ENCODE measurements at places on chromosomes 7 and 10.

GRCh38 chr7:12596225-12596790, 25.8 kb downstream of the SCIN start:
- DNase-seq, result no peak

DNA sequence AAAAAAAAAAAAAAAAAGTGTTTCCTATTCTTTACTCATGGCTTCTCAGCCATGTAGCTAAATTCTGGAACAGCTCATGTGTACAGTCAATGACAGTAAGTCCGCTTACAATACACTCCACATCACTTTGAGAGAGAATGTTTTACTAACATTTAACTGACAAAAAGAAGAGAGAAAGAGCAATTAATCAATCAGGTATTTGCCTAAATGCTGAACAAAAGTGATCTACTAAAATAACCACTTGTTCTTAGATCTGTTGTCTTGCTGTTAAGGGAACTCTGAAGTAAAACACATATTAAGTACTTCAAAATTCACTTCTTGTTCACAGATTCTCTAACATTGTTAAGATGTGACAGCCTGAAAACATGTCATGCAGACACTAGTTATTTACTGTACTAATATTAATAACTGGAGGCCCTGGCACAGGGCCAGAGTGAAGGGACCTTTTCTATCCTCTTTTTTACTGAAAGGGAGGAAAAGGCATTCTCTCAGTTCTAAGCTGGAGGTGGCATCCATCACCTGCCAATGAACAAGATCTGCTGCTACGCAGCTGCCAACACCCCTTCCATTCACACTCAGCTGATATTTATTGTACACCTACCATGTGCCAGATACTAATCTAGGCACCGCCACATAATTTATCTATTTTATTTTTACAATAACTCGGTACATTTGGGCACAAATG, 72.6 kb downstream of the AHR start:
- no peak for DNase-seq

DNA sequence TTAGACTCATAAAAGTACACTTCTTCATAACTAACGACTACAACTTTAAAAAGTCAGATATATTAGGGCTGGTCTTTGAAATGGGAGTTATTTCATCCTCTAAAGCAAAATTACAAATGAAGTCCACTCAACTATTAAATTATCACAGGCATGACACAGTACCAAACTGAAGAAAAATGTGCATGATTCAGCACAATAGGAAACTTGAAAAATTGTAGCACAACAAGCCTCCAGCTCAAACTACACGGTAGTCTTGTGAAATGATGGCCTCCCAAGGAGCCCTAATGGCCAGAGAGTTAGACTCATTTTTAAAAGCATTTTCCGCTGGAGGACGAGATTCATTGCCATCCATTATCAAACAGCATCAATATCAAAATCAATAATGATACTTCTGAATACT, 76.4 kb downstream of the MAGI2 start:
- no peak for DNase-seq

DNA sequence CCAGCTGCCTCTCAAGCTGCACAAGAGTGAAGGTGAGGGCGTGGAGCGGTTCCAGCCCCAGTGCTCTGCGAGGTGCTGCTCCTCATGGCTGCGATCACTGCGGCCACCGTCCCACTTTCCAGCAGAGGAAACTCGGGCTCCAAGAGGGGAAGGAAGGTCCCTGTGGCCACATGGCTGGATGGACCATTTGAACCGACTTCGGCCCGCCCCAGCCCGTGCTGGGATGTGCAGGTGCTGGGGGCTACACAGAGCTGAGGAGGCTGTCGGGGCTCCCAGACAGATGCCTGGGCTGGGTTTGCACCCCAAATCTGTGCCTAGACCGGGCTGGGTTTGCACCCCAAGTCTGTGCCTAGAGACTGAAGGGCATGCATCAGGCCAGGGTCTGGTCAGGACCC, 186.6 kb downstream of the DNAJB6 start:
- no peak for DNase-seq

DNA sequence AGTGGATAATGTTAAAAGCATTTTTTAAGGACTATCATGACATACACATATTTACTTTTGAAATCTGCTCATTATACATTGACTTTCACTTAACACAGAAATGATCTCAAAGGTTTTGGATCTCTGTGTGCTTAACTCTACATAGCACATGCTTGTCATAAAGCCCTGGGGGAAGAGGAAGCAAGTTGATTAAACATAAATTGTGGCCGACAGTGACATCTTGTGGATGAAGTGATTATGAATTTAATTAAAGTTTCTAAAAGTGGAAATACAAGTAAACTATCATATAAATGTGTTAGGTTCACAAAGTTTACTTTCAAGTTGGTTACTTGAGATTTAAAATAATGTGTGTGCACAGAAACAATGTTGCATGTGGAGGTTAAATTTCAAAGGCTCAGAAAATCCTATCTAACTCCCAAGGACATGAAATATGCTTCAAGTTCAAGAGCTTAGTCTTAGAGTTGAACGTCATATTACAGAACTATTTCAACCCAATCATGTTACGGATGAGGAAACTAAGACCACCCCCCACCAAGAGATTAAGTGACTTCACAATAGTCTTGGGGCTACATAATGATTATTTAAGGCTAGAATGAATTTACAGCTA, 1247.8 kb downstream of the GATA3 start:
- peak; percentile 73 for DNase-seq

DNA sequence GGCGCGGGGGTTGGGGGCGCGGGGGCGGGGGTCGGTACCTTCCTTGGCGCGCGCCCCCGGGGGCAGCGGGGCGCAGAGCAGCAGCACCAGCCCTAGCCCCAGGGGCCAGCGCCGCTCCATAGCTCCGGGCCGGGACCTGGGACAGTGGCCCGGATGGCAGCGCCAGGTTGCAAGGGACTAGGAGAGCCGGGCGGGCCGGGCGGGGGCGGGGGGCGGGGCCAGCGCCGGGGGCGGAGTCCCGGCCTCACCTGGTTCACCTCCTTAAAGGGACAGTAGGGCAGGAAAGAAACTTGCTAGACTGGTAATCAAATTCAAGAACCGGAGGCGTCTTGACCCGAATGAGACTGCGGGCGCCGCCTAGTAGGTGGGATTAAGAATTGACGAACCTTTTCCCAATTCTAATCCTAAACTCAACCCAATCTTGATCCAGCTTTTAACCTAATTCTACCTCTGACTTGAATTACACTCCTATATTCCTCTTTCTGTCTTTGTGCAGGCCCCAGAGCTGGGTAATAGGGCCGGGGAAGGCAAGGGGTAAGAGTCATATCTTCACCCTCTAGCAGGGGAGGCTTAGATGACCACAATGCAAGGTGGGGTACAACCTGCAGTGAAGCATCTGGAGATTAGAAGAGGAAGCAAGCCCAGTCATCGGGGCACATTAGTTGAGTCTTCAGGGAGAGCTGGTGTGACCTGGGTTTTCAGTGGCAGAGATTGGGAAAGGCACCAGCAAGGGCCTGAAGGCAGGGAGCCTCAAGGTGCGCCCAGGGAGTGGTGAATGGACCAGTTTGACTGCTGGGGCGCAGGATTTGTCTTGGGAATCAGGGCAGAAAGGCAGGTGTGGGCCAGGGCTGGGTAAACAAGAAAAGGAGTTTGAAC, at the start of gene EPHA1:
Gene EPHA1, minus strand, starts transcription at position 171 of the 876 bp plus-strand sequence. Its CDS starts 51 bp downstream, at position 120.
- peak; percentile 31 for DNase-seq

- DNase-seq, result peak; percentile 71
Observed at GRCh38 chr7:106775552-106775936, 89.5 kb upstream of the PIK3CG start.

DNA sequence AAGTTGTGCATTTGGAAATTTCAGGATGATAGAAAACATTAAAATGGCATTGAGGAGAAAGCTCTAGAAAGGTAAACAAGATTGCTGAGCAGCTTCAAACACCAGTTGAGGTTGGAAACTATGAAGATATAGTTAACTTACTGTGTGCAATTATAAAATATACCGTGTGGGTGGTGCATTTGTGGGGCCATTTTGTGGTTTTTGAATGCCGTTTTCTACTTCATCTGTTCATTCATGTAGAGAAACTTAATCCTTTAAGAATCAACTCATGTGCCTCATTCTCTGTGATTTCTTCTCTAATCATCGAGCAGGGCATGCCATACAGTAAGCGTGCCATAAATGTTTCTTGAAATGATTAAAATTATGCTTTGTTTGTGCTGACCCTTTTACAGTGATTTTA, 232.8 kb upstream of the TEX47 start:
- no peak for DNase-seq

GRCh38 chr10:29642990-29643389, 8.2 kb upstream of the SVIL start:
- DNase-seq, result peak; percentile 56

GRCh38 chr10:111885919-111886318, 297.6 kb downstream of the GPAM start:
- no peak for DNase-seq

DNA sequence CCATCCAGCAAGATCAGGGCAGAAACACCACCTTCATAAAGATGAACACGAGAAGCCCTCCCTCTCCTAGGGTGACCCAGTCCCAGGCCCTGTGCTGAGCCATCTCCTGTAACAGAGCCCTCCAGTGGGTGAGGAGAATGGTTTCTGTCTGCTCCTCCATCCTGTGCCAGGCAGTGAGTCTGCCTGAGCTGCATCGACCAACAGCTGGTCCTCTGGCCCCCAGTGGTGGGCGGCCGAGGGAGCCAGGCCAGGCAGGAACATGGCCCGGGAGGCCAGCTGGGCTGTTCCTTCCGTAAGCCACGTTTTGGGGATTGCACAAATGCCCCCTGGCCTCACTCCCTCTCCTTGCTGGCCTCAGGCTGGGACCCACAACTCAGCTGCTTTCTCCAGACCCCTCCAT, 73.5 kb downstream of the GRB10 start:
- DNase-seq, result no peak

DNA sequence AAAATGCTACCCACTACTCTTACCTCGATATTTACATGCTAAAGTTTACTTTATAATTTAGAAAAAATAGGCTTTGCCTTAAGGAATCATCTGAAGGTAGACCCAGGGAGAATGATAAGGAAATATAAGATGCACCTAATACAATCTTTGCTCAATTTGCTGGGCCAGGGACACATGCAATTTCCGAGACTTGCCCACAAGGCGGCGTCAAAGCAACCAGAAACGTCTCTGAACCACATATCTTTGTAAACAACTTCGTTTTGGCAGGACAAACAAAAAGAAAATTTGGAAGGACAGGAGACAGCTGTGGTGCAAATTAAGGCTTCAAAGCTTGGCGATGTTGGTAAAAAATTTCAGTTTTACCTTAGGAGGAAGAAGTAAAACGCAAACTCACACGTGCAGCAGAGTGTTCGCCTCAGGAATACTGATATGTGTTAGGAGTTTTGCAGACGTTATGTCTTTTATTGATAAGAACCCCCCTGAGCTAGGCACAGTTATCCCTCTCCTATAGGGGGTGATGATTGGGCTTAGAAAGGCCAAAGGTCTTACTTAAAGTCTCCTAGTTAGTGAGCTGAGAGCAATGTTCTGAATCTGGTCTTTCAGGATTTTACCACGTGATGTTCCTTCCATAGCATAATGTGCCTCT, 134.3 kb downstream of the PRKCQ start:
- peak; percentile 58 for DNase-seq

GRCh38 chr7:126394406-126394805, 858.3 kb downstream of the GRM8 start:
- no peak for DNase-seq

Measured in suppressor macrophage treated with lipopolysaccharide for 4 hours (primary cell).